Daoy (cell line): ENCODE measurements at places on chromosomes 1 and 21.
A peak's percentile ranks its signal among the peaks of the same experiment; 100 is the strongest.

DNA sequence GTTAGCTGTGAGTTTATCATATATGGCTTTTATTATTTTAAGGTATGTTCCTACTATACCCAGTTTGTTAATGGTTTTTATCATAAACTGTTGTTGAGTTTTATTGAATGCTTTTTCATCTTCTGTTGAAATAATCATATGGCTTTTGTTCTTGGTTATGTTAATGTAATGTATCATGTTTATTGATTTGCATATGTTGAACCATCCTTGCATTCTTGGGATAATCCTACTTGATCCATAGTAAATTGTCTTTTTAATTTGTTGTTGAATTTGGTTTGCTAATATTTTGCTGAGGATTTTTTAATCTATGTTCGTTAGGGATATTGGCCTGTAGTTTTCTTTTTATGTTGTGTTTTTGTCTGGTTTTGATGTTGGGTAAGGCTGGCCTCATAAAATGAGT is 185.6 kb downstream of the PAPPA2 start:
- no peak for DNase-seq

GRCh38 chr1:19683351-19683750 is 18.7 kb downstream of the HTR6 start:
- DNase-seq = no peak

DNA sequence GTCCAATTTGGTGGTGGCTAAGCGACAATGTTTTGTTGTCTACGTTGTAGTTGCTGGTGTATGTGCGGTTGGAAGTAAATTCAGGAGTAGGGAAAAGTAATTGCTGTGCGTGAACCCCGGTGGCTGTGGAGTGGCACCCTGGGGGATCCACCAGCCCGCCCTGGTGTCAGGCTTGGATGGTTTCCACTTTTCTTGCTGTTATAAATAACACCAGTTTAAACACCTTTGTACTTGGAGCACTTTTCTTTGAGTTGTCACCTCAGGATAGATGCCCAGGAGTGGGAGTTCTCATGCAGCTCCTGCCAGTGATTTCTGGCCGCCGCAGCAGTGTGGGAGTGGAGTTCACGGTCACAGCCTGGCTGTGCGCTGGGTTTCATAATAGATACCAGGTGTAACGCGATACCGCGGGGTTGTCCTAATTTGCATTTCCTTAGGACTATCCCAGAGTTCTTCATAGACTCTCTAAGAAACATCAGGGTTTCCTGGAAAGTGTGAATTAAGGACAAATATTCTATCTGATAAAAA is 12.8 kb upstream of the TMEM200B start:
- DNase-seq = no peak

- peak; percentile 57 for DNase-seq
Measured at GRCh38 chr21:44449473-44450363, 5.6 kb upstream of the LRRC3 start.

- no peak for DNase-seq
Measured at GRCh38 chr1:54110996-54111395, 41.8 kb downstream of the CDCP2 start.

DNA sequence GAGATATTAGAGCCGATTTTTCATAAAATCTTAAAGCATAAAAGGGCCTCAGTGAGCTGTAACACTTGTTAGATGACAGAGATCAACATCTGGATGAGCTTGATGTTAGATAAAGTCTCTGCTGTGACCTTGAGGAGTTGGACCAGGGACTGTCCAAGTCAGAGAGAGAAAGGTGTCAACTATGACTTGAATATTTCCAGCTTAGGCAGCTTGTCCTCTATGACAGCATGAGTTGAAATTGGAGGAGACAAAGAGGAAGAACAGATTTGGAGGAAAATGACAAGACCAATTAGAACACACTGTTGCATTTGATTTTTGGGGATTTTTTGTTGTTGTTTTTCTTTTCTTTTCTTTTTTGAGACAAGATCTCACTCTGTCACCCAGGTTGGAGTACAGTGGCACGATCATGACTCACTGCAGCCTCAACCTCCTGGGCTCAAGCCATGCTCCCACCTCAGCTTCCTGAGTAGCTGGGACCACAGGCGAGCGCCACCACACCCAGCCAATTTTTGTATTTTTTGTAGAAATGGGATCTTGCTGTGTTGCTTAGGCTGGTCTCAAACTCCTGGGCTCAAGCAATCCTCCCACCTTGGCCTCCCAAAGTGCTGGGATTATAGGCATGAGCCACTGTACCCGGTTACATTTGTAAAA is 35.3 kb upstream of the CLIC4 start:
- DNase-seq = peak; percentile 39

DNA sequence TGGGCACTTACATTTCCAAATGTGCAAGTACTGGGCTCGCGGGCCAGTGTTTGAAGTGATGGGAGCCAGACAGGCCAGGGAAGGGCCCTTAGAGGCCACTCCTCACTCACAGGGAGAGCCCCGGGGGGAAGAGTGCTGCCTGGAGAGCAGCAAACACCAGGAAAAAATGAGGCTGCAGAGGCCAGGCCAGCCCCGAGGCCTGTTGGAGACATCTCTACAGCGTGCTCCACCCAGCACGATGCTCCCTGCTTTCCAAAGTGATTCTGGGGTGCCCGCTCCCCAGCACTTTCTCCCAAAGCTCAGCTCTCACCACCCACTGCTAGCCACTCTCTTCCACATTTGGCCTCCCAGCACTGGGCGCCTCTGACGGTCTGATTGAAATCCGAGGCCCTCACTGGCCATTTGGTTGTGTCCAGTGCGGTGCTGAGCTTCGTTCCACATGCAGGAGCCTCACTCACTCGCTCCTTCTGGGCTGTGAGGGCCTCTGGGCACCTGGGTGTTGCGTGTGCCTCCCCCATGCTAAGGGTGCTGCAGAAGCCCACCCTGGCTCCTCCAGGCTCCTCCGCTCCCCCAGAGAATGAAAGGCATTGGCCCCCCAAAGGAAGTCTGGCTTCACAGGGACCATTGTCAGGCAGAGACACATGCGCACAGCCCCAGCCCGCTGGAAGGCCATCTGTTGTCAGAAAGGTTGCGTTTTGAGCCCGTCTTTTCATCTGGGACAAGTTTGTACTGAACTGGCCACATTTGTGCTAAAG is 385.4 kb upstream of the VAMP3 start:
- no peak for DNase-seq

DNA sequence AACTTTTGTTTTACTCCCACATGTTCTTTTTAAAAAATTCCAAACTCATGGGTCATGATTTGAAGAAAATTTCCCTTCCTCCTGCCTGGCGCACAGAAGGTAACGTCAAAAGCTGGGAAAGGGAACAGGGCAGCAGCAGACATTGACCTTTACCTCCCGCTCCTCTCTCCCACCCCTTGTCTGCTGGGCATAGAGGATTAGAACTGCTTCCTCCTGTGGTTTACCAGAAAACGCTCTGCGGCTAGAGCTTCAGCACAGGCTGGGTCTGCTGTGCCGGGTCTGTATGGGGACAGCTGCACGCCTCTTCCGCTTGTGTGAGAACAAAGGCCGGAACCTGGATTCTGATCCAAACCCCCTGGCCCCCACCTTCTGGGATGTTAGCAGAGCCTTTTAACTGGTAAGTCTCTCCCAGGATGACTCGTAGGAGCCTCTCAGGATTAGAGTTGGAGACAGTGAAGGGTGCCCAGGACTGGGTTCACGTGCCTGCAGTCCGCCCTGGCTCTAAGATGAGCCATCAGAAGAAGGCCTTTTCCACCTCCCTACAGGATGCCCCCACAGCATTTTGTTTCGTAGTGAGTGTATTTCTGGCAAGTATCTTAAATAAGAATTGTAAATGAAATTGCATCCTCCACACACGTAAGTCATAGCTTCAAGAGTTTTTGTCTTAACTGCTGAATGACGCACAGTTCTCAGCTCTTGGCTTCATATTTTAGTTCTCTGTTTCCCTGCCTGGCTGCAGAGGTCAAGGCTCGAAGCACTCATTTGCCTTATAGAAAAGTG is 5.2 kb downstream of the H6PD start:
- peak; percentile 80 for DNase-seq

DNA sequence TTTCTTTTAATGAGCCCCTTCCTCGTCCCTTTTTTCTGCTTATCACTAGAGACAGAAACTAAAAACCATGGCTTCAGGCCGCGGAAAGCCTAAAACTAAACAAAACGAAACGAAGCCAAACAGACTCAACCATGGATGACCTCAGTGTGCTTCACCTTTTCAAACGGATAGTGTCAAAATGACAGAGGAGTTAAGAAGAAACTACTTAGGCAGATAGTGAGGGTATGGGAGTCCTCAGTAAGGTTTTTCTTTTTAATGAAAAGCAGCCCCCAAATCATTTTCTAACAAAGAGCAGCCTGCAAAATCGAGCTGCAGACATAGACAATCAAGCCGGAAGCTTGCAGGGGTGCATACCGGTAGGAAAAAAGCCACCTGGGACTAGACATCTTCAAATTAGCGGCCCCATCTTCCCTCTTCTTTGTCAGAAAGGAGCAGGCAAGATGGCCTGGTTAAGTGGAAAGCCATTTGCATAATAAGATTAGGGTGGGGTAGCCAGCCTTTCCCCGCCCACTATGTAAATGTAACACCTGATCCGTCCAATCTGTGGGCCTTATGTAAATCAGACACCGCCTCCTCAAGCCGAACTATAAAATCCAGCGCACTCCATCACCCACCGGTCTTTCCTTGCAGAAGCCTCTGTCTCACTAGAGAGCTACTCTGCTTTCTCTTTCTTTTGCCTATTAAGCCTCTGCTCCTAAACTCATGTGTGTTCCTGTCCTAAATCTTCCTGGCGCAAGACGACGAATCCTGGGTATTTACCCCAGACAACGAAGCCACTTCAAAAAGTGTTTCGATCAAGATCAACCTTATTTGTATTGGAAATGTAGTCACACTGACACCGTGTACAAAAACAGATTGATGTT is 6.2 kb upstream of the ERO1B start:
- DNase-seq = peak; percentile 39

DNA sequence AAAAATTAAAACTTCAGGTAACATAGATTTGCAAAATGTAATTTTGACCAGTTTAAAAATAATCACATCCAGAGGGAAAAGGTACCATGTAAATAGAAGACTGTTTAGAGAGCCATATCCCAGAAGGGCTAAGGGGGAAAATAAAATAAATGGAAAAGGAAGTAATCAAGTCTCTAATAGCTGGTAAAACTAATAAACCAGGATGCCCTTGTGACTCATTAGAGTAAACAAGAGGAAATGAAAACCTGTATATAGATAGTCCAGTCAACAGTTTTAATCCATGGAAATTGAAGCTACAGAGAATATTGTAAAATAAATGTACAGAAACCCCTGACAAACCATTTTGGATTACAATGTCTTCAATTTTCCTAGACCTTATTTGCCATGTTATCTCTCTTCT is 698.0 kb upstream of the RGS18 start:
- no peak for DNase-seq

DNA sequence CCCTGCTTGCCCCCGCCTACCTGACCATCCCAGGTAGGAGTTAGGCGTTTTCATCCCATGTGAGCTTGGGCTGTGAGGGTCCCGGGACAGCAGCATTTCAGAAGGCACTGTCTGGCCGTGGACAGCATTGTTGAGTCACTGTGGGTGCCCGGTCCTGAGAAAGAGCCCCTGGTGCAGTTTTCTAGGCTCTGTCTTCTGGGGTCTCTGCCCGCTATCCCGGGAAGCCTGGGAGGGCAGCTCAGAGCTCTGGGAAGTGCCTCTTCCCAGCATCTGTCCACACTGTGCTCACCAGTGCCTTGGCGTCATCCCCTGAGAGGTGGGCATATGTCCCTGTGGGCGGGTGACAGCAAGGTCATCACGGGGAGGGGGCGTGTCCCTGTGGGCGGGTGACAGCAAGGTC is 11.4 kb upstream of the ZNF669 start:
- DNase-seq = no peak

- DNase-seq = no peak
Measured at GRCh38 chr1:210669951-210670350, 341.2 kb downstream of the HHAT start.

GRCh38 chr1:37439349-37439995 is 34.9 kb upstream of the ZC3H12A start:
- DNase-seq = no peak

GRCh38 chr1:43979528-43980254 is 681 bp downstream of the B4GALT2 start:
- peak; percentile 82 for DNase-seq

DNA sequence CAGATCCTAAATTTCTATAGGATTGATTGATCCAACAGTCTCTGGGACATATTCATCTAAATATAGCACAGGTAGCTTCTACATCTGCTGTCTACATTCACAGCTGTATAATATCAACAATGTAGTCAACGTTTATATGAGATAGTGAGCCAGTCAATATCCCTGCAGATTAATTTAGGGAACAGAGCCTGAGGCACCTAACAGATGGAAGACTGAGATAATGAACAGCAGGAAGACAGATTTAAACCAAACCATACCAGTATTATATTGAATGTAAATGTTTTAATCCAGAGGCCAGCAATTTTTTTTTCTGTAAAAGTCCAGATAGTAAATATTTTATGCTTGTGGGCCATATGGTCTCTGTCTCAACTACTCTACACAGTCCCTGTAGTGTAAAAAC is 2072.4 kb downstream of the MRPL39 start:
- DNase-seq = no peak

GRCh38 chr1:46526691-46527291 is 24.7 kb downstream of the KNCN start:
- DNase-seq = no peak

DNA sequence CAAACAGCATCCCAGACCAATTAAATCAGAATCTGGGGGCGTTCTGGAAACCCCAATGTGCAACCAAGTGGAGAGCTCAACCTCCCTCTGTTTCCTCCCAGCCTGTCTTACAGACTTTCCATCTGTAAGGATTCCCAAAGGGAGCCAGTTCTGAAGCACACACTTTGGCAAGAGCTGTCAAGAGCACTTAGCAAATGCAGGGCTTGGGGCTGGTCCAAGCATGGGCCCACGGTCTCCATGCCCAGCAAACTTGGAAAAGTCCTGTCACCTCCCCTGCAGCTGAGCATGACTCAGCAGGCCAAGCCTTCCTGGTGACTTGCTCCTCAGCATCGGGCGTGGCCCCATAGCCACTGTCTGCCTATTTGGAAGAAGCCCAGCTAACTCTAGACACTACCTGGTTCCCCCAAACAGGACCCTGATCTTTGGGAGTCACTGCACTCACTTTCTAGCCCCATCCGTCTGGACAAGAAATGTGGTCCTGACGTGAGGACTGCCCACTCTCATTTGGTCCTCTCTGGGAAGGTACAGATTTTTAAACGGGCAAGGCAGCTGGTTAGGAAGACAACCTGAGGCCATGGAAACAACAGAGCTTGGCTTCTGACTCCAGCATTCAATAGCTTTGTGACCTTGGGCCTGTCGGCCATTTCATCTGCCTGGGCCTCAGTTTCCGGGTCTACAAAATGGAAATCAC is 16.9 kb downstream of the SLC2A1 start:
- DNase-seq = peak; percentile 97

- DNase-seq = no peak
Measured at GRCh38 chr1:20343149-20343937, 52.7 kb downstream of the VWA5B1 start.

DNA sequence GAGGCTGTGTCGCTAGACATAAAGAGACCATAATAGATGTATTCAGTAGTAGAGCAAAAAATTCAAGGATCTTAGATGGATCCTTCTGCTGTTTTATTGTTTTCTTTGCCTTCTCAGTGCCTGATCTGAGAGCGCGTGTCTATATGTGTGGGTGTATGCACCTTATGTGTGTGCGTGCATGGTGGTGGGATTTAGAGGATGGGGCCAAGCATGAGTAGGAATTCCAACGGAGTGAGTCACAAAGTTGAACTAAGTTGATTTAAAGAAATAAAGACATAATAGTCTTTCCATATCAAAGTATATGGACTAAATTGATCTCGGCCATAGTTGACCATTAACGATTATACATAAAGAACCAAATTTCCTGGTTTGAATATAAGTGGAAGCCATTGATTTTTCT is 178.7 kb downstream of the CYYR1 start:
- DNase-seq = no peak

GRCh38 chr1:69836971-69837636 is 269.4 kb downstream of the LRRC7 start:
- DNase-seq = no peak
